ENCODE measurements at places on chromosomes 2 and 18.

DNA sequence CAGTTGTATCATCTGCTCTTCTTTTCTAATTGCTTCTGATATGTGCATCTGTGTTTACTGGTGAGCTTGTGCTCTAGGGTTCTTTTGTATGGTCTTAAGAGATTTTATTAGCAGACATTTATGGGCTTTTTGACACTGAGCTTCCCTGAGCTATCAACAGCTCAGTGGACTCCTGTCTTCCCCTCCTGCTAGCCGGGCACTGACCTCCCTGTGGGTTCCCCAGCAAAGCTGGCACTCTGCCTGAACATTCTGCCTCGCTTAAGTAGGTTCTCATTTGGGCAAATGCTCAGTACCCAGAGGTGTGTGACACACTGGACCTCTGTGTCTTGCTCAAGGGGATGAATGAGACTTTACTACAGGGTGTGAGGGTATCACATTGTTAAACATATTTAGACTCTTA lies 15.8 kb downstream of the TRAF3IP1 start:
- no peak for DNase-seq

- DNase-seq: no peak
These were observed 4.9 kb downstream of the DAW1 start for GRCh38 chr2:227876300-227876801.

DNA sequence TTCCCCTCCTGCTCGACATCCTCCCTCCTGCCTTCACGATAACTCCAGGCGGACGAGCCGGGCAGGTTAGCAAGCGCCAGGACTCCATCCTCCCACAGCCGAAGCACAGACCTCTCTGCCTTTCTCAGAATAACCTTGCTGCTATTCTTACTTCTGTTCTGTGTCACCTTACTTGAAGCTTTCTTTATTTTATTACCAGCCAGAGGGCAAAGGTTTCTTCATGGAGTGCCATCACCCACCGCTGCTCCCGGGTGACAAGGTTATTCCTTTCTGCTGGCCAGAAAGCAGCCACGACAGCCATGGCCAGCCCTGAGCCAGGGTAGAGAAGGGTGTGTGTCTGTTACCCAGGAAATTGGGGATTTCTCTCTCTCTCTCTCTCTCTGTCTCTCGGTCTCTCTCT lies 227.1 kb downstream of the ANAPC1 start:
- no peak for DNase-seq

- DNase-seq: no peak
These were observed 24.8 kb downstream of the GIGYF2 start for GRCh38 chr2:232721882-232722281.

DNA sequence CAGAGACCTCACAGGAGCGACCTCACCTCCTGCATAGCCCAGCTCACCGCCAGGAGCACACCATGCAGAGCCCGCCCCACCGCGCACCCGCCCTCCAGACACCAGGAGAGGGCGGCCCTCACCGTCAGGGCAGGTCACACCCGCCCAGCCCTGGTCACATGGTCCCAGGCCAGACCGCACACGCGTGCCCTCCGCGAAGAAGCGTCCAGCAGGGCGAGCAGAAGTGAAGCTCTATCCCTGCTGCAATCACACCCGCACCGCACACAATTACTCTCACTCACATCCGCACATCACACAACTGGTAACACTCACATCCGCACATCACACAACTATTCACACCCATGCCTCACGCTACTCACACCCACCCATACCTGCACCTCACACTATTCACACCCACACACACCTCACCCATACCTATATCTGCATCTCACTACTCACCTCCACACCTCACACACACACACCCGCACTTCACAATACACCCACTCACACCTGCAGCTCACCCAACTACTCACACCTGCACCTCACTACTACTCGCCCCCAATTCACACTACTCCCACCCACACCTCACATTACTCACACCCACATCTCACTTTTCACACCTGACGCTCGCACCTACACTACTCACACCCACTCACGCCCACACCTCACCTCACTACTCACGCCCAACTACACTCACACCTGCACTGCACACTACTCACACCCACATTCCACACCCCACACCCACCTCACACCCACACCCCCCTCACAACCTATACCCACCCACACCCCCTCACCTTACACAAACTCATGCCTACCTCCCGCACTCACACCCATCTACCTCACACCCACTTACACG lies 242.0 kb downstream of the HDAC4 start:
- no peak for DNase-seq

DNA sequence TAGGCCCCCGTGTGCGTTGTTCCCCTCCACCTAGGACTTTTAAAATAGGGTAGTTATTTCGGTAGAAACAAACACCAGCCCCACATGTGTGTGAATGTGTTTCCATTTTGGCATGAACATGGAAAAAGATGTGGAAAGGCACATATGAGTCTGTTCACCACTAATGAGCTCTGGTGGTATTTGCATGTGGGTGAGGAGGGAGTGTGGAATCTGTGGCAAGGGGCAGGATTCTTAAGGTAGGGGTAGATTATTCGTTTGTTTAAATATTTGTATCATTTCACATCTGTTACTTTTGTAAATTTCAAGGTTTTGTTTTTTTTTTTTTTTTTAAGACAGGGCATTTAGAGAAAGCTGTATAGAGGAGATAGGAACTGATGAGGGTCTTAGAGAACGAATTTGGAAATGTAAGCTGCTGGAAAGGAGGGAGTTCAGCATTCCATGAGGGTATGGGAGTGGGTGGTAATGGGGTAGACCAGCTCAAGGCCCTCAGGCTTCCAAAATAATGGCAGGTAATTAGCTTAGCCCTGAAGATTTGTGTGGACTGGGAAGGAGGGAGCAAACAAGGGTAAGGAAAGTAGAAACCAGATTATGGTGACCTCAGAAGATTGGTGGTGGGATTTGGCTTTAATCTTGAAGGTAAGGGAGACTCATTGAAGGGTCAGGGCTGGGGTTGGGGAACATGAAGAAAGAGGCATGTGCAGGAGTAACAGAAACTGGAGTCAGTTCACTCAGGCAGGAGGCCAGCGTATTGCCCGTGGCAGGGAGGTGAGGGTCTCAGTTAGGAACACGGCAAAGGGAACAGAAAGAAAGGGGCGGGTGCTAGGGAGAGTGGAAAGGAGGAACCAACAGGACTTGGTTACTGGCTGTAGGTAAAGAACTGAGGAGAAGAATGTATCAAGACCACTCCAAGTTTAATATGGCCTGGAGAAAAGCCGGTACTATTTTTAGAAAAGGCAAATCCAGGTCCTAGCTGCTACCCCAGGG lies 123.6 kb downstream of the PLB1 start:
- DNase-seq: no peak

DNA sequence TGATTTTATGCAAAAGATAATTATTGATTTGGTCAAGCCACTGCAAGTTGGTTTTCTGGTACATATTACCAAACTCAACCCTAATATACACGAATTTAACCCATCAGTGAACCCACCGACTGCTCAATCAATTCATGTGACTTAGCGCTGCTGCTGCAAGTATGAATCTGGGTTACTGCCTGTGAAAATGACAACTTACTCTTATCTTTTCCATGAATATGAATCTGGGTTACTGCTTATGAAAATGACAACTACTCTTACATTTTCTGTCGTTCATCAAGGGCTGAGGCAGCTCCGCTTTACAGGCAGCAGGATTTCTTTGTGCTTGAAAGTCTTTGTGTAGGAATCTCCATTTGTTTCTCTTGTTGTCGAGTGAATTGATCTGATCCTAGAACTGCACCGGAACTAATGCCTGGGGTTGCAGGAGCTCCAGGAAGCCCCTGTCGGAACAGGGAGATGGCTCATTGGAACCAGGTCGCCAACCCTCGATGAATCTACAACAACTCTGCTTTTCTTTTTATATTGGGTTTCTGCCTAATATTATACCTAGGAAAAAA lies 22.1 kb upstream of the ALKAL2 start:
- no peak for DNase-seq

DNA sequence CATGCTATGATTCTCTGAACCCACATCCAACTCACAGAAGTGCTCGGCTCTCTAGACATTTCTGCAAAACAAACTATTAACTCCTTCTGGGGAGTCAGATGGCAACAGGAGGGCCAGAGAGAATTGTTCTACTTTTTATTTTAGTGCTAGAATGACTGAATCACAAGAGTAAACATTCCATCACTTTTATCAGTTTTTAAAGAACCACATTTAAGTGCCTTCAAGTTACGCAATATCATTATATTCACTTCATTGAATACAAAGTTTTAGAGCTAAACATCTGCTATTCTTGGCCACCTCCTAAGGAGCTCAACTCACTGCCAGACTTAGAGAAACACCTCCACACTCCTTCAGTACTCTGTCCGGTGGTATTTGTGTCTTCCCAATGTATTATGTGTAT lies 22.4 kb downstream of the B4GALT6 start:
- no peak for DNase-seq

- no peak for DNase-seq
These were observed 6.9 kb upstream of the LIMS2 start for GRCh38 chr2:127681976-127682857.

GRCh38 chr2:222930862-222931261 lies 70.0 kb downstream of the ACSL3 start:
- DNase-seq: no peak

DNA sequence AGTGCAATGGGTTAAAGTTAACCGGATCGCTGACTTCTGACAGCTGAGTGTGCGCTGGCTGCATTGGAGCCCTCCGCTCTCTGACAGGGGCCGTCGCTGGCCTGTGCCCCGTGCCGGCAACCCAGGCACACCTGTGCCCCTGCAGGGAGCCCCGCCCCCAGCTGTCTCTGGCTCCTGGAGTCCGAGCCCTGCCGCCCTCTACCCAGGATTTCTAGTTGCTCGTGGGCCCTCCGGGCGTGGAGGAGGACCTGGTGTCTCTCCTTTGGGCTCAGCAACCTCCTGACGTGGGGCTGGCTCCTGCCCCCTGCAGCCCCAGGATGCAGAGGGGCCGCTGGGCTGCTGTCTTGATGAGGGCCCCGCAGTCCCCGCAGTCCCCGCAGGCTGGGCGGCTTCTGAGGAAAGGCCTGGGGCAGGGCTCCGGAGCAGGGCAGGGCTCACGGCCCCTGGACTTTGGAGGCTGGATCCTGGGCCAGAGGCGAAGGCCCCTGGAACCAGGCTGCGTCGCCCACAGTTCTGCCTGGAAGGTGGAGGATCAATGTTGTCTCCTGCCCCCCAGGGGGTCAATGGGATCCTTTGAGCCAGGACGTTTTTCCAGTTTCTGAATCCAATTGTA lies 172.8 kb downstream of the RNF144A start:
- DNase-seq: no peak

DNA sequence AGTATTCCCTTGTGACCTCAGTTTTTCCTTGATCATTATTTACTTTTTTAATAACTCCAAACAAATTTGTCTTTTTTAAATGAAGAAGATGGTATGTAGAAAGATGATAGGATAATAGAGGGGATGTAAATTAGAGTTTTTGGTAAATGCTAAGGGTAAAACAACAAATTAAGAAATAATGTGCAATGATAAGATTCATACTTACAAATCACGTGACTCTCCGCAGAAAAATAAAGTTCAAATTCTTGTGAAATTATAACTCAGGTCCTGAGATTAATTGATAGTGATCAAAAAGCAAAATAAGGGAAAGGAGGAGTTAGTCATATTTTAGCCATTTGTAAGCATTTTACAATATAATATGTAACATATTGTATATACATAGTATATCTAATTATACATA lies 304.1 kb upstream of the KCNH7 start:
- DNase-seq: no peak

DNA sequence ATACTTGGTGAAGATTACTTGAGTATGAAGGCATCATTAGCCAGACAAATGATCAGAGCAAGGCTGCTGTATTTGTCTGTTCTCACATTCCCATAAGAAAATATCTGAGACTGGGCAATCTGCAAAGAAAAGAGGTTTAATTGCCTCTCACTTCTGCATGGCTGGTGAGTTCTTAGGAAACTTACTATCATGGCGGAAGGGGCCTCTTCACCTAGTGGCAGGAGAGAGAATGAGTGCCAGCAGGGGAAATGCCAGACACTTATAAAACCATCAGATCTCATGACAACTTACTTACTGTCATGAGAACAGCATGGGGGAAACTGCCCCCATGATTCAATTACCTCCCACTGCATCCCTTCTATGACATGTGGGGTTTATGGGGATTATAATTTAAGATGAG lies 452.3 kb downstream of the GALR1 start:
- DNase-seq: no peak

- peak; percentile 1 for DNase-seq
These were observed 14.3 kb upstream of the TANC1 start for GRCh38 chr2:158953926-158954763.

DNA sequence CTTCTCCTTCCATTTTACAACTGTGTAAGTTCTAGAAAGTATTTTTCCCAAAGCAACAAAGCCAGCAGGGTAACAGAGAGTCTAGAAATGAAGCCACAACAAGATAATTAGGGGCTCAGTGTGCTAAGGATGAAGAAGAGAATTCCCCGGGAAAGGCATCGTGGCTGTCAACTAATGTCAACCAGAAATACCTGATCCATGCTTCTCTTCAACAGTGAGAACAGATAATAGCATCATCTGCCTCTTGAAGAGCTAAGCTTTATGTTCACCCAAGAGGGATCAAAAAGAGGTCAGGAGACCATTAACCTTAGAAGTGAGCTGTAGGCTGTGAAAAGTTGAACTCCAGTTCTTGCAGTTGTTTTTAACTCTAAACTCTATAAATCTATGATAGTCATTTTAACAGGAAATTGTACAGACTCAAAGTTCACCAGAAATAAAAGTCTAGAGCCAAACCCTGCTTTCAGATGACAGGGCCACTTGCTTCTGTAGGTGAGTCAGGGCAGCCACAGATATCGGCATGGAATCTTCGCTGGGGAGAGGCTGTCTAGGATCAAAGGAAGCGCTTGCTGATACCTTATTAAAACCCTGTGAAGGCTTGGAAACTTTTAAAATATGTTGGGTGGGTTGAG lies 540.7 kb upstream of the ID2 start:
- DNase-seq: no peak

DNA sequence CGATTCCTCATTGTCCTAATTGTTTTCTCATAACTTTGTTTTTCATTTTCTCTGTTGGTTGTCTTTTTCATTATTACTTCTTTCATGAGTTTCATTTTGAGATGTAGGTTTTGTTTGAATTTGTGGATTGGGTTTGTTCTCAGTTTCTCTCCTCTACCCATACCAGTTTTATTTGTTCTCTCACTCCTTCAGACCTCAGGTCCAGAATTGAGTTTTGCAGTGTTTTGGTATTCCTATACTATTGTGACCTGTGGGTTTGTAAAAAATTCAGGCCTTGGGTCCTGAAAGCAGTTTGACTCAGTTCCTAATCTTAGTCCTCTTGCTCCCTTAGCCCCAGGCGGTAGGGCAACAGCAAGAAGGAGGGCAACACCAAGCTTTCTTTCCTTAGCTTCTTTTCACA lies 28.3 kb upstream of the UBE2E3 start:
- DNase-seq: no peak

GRCh38 chr18:54222922-54223567 lies 1.4 kb downstream of the MBD2 start:
- peak; percentile 11 for DNase-seq

DNA sequence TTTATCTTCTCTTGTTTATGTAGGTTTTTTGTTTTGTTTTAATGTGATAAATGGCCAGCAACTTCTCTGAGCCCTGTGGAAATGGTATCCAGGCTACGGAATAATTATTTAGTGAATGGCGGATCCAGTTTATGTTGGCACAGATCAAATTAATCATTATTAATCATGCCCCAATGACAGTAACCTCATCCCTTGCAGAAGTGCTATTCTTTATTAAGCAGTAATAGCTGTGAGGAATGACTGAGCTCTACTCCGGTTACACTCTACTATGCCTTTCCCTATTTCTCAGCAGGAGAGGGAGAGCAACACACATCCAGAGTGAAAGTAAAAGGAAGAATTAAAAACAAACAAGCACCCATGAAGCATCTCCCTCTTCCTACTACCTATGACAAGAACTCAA lies 84.8 kb downstream of the SETBP1 start:
- DNase-seq: no peak

GRCh38 chr2:135914485-135914884 lies 38.2 kb upstream of the MCM6 start:
- DNase-seq: no peak

Data from AML-193 (cell line).